Large intestine (tissue), 12 donors: ENCODE measurements at places on chromosomes 3 and 15.

GRCh38 chr3:42116466-42116865 lies 25.3 kb downstream of the TRAK1 start:
- DNase-seq, result no peak

- no peak for DNase-seq
Observed at GRCh38 chr3:31465999-31466398, 66.7 kb upstream of the STT3B start.

- no peak for DNase-seq
Observed at GRCh38 chr15:71124937-71125790, 9.9 kb downstream of the THSD4 start.

DNA sequence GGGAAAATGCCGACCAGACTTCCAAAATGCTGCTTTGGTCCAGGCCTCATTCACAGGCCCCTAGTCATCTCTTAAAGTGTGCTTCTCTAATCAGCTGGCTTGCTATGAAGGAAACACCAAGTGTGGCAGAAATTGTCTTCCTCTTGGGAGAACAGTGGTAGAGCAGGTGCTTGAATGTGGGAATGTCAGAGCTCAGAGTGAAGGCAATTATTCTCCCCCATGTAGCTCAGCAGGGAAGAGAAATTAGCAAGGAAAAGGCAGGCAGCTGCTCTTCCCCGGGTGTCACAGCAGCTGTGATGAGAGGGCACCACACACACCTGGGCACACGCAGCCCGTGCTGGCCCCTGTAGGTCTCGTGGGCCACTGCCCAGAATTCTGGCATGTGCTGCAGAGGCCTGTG lies 358.5 kb downstream of the WDR72 start:
- DNase-seq, result no peak

DNA sequence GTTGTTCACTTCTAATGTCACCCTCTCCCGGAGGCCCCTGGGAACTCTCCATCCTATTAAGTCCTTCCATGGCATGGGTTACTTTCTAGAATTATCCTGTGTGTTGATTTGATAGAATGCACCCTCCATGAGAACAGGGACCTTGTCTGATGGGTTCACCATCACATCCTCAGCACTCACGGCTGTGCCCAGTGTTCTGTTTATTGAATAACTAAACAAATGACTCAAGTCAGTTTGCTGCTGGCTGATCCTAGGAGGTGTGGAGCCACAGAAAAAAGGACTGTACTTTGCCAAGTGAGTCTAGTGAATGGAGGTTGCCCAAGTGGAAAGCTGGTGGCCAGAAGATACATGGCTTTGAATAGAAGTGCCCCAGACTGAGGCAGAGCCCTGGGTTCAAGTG lies 48.5 kb upstream of the RAB6B start:
- DNase-seq, result no peak

DNA sequence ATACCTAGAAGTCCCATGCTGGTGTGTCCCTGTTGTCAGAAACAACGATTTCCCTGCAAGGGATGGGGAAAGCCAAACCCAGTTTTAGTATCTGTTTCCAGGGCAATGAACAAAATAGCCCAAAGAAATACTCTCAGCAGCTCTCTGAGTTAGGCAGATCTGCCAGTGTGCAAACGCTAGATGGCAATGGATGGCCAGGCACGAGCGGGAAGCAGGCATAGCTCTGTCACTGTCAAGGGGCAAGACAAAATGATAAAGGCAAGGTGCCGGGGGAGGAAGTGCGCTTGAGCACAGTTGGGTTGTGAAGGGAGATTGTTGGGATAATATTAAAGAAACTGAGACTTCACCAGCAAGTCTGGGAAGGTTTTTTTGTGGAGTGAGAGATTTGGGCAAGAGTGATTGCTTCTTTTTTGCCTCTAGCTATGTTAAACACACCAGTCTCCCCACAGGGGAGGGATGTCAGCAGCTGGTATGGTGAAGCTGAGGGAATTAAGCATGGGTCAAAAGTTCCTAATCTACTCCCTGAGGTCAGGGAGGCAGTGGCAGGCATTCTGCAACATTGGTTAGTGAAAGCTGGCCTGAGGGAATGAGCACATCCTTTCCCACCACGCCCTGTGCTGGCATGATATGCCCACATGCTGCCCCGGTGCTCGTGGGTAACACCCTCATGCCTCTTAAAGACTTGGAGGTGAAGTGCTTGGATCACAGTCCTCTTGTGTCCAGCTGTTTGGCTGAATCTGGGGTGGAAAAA lies 117.5 kb downstream of the PDCD6IP start:
- DNase-seq, result no peak

DNA sequence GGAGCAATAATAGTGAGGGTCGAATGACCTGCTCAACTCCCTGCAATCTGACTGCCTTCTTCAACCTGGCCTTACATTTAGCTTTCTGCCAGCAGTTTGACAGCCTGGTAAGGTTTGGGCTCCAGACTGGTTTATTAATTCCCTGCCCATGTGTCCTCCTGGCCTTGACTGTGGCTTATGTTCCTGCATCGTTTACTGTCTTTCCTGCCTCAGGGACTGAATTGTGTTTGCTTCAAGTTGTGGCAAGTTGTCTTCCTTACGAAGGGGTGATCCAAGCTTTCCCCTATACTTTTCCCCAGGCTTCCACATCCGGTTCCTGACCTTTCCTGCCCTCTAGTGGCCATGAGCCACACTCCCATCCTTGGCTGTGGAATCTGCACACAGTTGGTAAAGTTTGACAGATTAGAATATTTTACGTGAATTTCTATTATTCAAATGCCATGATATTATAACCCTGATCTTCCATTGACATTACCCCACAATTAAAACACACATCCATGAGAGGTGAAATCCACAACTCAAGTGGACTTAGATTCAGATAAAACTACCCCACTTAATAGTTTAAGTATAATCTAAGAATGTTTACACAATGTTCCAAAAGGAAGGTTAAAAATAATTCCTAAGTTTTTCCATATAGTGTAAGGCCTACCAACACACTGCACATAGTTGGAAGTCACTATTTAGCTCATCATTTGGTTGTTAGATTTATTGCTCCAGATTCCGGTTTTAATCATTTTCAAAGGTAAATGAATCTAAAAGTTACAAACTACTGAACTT lies 95.7 kb downstream of the NEDD4 start:
- peak; percentile 21 for DNase-seq

- no peak for DNase-seq
Observed at GRCh38 chr3:16842272-16843270, 42.2 kb upstream of the PLCL2 start.

- no peak for DNase-seq
Observed at GRCh38 chr3:37229291-37229690, 54.9 kb upstream of the LRRFIP2 start.

DNA sequence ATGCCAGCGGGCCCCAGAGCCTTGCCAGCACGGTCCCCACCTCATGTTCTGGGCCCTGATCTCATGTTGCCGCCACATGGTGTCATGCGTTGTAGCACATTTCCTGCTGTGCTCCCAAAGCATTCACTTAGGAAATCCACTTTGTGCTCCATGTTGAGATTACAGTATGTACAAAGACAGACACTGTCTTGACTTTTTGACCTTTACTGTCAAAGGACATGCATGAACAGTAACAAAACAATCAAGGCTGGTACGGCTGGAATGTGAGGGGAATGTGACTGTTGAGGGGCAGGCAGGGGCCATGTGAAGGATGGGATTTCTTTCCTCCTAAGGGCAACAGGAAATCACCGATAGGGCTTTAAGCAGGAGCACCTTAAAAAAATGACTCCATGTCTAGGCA lies 53.3 kb upstream of the RPL32 start:
- no peak for DNase-seq

DNA sequence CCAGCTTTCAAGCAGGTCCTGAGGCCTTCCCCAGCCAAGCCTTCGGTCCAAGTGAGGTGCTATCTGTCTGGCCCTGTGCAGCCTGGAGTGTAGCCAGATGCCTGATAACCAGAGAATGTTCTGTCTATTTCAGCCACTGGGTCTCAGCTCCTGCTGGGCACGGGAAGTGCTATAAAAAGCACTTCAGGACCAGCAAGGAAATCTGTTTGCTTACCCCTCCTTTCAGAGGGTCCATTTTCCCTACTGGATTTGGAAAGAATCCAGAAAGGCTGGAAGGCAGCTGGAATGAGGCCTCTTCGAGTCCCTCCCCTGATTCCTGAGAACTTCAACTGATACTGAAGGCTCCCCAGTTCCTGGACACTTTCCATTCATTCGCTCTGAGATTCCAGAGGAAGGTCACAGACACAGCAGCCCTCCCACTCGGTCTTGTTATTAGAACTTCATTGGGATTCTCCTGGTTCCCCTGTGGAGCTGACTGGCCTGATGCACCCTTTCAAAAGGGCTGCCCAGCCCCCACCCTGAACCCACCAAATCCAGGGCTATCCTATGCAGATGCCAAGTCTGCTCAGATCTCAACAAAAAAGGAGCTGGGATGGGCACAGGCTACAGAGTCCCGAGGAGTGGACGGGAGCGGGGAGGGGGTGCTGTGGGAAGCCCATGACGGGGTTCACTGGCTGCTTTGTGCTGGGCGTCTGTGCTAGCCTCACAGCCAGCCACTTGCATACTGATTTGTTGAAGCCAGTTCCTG lies 70.4 kb downstream of the UMPS start:
- no peak for DNase-seq

- DNase-seq, result no peak
Observed at GRCh38 chr3:127731546-127732289, 59.0 kb downstream of the ABTB1 start.

- DNase-seq, result no peak
Observed at GRCh38 chr3:171748064-171748924, 62.0 kb downstream of the PLD1 start.

- no peak for DNase-seq
Observed at GRCh38 chr3:56790016-56790821, 11.5 kb downstream of the ARHGEF3 start.

- no peak for DNase-seq
Observed at GRCh38 chr3:119657887-119658702, 2.3 kb downstream of the POPDC2 start.

- no peak for DNase-seq
Observed at GRCh38 chr3:5709714-5710113, 522.2 kb downstream of the EDEM1 start.

- peak; percentile 97 for DNase-seq
Observed at GRCh38 chr15:29674661-29675533, 147.4 kb downstream of the TJP1 start.

- no peak for DNase-seq
Observed at GRCh38 chr15:25967116-25967515, 104.0 kb upstream of the ATP10A start.

DNA sequence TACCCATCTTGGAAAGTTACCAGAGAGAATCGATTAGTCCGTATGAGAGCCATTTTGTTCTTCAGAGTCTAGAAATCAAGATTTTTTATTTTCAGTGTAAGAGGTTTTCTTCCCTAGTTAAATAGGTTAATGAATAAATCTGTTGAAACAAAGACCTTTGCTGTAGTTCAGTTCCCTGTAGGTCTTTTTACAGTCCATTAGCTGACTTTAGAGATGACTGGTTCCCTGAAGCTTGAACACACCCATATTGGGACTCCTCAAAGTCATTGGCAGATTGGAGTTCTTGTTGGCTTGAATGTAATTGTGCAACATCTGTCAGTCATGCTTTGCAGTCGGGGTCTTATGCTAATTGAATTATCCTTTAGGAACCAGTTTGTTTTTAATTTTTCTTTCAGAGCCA lies 45.3 kb downstream of the SEMA6D start:
- DNase-seq, result no peak

- DNase-seq, result no peak
Observed at GRCh38 chr15:95676500-95676899, 654.0 kb upstream of the NR2F2 start.

DNA sequence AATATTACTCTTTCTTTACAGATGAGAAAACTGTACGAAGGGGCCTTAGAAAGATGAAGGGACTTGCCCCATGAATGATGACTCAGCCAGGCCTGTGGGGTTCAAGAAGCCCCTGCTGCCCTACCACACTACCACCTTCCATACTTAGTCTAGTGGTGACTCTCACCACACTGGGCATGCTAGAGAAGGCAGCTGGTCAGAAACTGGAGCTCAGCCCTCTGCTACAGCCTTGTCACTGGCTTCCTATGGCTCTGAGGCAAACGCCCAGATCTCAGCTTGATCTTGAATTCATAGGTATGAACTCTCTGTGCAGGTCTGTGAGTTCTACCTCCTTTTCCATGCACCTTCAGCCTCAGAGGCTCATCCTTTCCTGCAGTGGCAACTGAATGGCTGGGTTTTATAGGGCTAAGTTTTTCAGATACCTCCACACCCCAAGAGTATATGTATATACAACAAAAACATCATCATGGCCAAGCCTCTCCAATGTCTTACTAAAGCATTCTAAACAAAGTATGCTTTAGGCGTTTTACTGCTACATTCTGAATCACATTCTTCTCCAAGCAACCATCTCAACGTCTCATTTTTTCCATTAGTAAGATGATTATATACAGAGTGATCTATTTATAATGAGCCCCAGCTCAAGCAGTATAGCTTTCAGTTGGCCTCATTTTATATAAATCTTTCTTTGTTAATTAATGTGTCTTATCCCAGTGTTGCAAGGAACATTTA lies 234.1 kb downstream of the GREM1 start:
- DNase-seq, result no peak

DNA sequence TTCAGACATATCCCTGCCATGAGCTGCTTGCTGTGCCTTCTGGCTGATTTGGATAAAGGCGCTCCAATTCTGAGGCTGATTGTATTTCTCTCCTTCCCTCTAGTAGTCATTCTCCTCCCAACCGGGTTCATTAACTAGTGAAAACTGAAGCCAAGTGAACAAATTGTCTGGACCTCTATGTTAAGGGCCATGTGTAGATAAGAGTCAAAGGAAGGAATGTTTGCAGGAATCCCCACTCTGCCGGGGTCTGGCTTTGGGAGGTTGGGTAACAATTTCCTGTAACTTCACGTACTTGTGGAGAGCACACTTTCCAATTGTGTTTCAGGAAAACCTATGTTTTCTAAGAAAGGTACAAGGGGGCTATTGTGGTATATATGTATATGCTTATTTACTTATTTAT lies 38.2 kb upstream of the SUCLG2 start:
- DNase-seq, result no peak

DNA sequence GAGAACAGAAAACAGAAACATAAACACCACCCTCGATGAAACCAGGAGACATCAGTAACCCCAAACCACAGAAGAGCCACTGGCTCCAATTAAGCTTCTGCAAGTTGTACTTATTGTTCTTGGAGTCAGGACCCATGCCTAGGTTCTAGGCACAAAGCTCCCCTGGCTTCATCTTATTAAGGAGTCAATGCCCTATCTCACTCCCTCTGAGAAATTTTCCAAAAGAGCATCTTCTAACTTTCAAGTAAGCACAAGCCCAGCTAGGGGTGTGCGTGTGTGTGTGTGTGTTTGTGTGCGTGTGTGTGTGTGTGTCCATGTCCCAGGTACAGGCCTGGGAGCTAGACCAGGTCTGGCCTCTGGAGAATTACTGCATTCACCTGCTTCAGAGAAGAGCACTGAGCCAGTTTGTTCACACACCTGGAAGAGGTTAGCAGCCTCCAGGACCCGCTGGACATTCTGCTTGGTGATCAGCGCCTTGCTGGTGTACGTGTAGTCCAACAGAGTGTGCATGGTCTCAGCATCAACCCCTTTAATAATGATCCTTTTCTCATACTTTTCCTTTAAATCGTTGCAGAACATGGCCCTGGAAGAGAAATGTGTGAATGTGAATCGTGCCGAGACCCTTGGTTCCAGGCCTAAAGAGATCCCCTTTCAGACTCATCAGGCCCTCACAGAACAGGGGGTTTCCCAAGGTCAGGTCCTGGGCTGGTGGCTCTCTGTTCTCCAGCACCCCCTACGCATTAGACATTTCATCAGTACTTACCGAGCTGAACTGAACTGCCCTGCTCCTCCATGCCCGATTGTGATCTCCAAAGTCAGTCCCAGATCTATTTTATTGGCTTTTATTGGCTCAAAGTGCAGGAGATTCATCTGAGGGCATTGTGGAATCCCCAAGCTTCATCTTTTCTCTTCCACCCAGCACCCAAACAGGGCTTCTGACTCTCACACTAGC lies 27.8 kb downstream of the KLHL6 start:
- no peak for DNase-seq
